ENCODE measurements at places on chromosomes 16 and 17.

DNA sequence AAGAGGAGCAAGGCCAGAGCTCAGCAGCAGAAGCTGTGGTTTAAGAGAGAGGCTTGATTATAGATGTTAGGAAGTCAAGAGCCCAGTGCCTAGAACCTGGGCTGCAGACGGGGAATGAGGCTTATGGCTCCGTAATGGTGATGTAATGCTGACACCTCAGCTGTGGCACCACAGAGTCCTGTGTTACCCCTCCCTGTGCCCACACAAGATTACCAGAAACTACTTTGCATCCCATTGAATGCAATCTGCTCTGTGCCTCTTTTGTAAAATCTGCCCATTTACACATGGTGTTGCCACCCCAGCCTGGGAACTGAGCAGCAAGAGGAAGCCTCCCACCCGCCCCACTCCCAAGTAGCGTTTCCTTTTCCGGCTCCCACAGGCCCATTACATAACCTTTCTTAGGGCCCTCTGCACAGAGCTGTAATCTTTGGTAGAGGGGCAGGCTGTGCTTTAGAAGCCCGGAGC, 57.0 kb downstream of the PITPNC1 start:
- peak; percentile 23 for DNase-seq

DNA sequence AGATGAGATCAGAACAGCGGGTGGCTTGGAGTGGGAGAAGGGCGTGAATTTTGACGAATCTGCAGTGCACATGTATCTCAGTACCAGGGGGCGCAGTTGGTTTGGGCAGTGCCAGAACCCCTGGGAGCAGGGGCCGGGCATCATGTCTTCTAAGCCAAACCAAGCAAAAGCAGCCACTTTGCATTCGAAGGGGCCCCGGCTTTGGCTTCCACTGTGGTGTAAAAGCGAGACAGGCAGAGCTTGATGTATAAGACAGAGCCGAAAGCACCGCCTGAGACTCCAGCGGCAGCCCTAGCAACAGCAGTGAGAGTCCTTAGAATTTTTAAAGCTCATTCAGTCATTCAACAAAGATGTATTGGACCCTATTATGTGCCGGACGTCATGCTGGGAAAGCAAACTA, 3.8 kb upstream of the XYLT1 start:
- DNase-seq = no peak

DNA sequence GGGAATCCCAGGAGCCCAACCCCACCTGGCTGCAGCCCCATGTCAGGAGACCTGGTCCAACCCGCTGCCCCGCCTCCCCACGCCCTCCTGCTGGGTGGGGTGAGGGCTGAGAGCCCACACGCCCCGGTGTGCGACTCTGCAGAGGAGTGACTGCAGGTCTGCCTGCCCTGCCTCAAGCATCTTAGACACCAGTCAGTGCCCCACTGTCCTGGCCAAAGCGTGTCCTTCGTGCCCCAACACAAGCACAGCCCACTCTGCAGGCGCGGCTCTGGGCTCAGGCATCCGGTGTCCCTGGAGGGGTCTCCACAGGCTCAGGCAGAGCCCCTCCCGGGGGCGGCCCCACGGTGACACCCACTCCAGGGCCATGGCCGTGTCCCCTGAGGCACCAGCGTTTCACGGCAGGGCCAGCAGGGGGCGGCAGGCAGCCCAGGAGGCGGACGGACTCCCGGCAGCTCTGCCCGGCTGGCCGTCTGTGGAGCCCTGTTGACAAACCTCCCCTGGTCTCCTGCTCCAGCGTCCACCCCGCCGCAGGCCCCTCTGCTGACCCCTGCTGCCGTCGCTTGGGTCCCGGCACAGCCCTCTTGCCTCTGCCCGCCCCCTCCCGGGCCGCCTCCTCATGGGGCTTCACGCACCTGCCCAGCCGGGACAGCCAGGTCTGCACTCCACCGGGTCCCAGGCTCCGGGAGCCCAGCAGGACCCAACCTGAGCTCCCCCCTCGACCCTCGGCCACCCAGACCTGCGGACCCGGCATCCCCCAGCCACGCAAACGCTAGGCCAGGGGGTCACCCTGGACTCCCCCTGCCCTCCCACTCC, 8.6 kb upstream of the UBE2I start:
- peak; percentile 78 for DNase-seq

GRCh38 chr16:2362218-2362617, 21.7 kb upstream of the ABCA3 start:
- no peak for DNase-seq

DNA sequence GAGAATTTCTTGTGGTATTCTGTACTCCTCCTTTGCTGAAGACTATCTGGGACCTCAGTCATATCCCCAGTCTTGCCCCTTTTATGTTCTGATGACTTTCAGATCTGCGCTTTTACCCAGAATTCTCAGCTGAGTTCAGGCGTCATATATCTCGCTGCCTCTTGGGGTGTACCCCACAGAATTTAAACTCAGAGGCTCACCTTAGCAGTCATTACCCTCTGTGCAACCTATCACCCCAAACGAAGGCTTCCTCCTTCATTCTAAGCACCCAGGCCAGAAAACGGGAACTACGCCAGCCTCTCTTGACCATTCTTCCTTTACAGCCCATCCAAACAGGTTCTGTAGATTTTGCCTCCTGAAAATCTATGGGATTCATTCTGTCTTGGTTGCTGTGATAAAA, 574.8 kb upstream of the C16orf82 start:
- no peak for DNase-seq

GRCh38 chr16:87701078-87701460, 64.7 kb downstream of the KLHDC4 start:
- DNase-seq = no peak

GRCh38 chr17:49390548-49391324, 23.9 kb downstream of the PHB1 start:
- no peak for DNase-seq

DNA sequence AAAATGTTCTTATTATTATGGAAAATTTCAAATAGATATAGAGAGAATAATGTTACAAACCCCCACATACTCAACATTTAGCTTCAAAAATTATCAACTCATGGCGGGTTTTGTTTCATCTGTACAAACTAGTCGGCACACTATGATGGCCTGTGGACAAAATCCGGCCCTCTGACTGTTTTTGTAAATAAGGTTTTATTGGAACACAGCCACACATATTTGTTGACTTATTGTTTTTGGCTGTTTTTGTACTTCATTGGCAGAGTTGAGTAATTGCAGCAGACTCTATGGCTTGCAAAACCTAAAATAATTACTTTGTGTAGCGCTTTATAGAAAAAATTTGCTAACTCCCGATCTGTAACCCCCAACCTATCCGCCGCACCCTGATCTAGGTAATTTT, 41.4 kb upstream of the CLEC18A start:
- no peak for DNase-seq

GRCh38 chr17:14214271-14214670, 22.4 kb downstream of the CDRT15 start:
- peak; percentile 79 for DNase-seq

- DNase-seq = no peak
These were observed 63.8 kb downstream of the SMPD3 start for GRCh38 chr16:68384288-68385161.

Measured in GM23248 (cell line).